ENCODE measurements at places on chromosomes 7 and 10.

- no peak for DNase-seq
Measured at GRCh38 chr10:69787681-69788080, 14.0 kb upstream of the COL13A1 start.

- DNase-seq, result peak; percentile 3
Measured at GRCh38 chr7:44148166-44148565, 7.0 kb upstream of the MYL7 start.

GRCh38 chr7:148761499-148762278, 63.0 kb downstream of the CUL1 start:
- DNase-seq, result no peak

- no peak for DNase-seq
Measured at GRCh38 chr7:116938678-116939077, 14.6 kb upstream of the ST7 start.

DNA sequence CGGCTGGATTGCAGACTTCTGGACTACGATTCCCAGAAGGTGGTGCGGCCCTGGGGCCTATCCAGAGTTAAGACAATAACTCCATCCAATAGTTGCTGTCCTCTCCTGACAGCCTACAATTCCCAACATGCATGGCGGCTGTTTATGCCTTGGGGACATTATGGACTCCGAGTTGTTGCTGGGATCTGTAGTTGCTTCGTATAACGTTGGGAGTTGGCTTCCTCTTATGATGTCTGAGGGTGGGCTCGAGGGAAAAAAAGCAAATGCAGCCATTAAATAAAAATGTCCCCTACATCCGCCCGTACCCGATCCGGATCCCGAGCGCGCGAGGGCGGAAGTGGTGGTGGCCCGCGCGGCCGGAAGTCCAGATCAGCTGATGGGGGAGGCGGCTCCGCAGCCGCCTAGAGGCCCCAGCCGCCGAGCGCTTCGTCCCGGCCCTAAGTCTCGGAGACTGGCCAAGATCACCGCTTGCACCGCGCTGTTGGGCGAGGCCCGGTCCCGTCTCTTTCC, at the start of gene ZSWIM8:
Gene ZSWIM8, plus strand, starts transcription at position 396 of the 510 bp plus-strand sequence. CDS start 273 bp downstream, outside the sequence.
- peak; percentile 64 for DNase-seq

DNA sequence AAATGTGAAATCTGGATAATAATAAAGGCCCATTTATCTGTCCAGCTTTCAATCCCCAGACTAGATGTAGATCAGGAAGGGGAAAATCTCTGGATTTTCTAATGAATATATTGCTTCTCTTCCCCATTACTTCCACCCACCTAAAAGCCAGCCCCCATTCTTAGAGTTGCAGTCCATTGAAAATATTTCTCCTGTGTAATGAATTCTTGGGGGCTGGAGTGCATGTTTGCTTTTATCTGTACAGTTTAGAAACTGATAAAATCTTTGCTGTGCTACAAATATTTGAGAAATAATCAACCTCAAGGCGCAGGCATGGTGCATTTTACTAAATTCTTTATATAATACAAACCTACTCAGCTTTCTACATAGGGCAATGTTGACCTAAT, 180.8 kb downstream of the ARID5B start:
- DNase-seq, result no peak

- DNase-seq, result no peak
Measured at GRCh38 chr10:104247513-104248146, 7.1 kb upstream of the GSTO1 start.

- DNase-seq, result no peak
Measured at GRCh38 chr7:27771111-27771510, 31.1 kb downstream of the TAX1BP1 start.

GRCh38 chr7:29795696-29796580, 10.4 kb upstream of the WIPF3 start:
- DNase-seq, result no peak

GRCh38 chr10:63573068-63573697, 52.0 kb downstream of the REEP3 start:
- no peak for DNase-seq

GRCh38 chr7:158631574-158632195, 44.1 kb upstream of the PTPRN2 start:
- DNase-seq, result no peak

- DNase-seq, result no peak
Measured at GRCh38 chr10:103885617-103886016, 30.2 kb upstream of the SH3PXD2A start.

- DNase-seq, result no peak
Measured at GRCh38 chr7:75623390-75624133, 115.2 kb downstream of the HIP1 start.

- DNase-seq, result no peak
Measured at GRCh38 chr10:86732771-86733170, 23.6 kb upstream of the BMPR1A start.

DNA sequence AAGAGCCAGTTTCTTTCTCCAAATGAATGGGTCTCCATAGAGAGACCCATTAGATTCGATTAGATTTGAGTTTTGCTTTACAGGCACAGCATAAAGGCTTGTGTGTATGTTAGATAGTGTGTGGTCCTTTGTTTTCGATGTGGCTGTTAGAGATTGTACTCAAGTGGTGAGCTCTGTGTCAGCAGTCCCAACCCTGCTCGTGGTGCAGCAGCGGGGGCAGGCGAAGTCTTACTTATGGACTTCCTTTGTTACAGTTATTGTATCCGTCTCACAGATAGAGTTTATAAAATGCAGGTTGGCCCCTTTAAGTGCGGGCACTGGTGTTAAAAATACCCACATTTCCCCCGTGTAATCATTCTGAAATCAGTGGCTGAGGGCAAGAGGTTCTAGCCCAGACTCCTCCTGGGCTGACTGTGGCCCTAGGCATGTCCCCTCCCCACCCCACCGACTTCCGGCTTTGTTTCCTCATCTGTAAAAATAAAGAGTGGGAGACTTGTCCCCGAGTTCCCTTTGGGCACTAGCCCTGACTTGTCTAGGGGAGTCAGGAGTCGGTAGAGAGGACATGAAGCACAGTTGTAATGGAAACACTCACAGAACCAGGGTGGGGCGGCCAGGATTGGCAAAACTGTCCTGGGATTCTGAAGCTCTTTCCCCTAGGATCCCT, 28.6 kb downstream of the MTURN start:
- no peak for DNase-seq

- DNase-seq, result no peak
Measured at GRCh38 chr10:22649994-22650393, 64.4 kb downstream of the PIP4K2A start.

- no peak for DNase-seq
Measured at GRCh38 chr10:784403-785088, 95.1 kb upstream of the DIP2C start.

DNA sequence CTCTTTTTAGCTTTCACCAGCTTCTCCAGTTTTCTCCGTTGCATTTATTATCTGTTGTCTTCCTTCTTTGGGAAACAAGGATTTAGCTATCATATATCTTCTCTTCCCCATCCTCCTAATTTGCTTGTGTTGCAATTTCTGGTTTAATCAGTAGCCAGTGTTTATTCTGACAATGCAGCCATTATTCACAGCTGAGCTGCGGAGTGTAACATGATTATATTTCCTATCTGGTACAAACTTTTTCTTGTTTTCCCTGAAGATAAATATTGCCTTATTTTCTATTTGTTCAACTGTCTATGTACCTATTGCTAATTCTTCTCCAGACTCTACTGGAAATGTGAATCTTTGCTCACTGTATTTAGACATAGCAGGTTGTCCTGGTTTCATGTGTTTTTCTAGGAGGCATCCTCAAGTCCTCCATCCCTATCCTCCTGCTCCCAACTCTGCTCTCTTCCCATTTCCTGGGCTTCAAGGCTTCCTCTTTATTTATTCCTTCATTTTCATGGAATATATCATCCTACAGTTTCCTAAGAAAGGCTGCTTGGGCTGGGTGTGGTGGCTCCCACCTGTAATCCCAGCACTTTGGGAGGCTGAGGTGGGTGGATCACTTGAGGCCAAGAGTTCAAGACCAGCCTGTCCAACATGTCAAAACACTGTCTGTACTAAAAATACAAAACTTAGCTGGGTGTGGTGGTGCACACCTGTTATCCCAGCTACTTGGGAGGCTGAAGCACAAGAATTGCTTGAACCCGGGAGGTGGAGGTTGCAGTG, 72.4 kb upstream of the KDM7A start:
- no peak for DNase-seq

DNA sequence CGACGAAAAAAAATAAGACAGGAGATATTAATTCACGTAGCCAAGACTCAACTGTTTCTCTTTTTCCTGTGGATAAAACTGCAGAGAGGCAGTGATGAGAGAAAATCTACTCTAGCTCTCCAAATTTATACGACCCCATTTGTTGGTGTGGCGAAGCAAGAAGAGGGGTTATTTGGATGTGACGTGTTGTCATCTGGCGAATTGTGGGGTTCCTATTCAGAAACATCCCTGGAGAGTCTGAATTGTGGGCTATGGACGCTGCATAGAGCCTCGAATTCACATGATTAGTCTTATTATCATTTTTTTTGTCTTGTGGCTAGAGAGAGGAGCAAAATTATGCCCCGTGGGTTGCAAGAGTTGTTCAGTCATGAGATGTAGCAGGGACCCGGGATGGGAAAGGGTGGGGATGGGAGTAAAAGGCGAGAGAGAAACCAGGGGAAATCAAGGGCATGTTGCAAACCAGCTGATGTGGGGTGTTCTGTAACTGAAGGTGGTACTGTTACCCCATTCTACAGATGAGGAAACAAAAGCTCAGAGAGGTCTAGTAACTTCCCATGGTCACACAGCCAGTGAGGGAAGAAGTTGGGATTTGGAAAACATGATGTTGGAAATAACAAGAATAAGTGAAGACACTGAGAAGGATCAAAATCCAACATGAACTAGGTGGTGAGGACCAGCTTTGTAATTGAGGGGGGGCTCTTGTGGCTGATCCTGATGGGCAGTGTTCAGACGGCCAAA, 69.2 kb upstream of the SFMBT2 start:
- DNase-seq, result no peak

- no peak for DNase-seq
Measured at GRCh38 chr10:3122486-3123205, 49.9 kb downstream of the PITRM1 start.

DNA sequence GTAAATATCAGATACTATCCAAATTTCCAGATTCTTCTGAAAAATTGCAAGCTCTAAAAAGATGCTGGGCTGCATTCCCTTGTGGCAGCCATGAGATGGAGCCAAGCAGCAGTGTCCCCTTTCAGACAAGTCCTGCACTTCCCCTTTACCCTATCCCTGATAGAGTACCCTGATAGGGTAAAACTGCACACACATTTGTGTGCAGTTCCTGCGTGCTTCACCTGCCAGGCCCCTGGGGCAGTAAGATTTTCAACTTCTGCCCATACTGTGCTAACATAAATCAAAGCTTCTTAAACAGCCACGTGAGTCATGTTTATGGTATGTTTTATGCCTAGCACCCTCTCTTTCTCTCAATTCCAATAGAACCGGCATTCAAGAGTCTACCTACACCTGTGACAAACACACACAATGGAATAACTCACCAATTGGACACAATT, 52.2 kb downstream of the IFIT5 start:
- DNase-seq, result no peak

GRCh38 chr10:36042135-36042534, 400.0 kb upstream of the FZD8 start:
- DNase-seq, result no peak

DNA sequence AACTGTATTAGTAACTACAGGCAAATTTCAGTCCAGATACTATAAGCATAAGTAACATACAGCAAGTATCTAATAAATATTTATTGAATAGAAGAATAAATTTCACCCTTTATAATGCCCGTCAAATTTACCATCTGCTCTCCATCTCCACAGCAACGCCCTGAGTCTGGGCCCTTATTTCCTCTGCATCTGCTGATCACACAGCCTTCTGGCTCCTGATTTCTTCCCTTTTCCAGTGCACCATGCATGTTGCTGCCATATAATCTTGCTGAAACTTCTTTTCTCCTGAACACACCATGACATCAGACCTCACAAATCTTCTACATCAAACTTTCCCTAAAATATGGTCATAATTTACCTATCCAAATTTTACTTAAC, 15.4 kb downstream of the HYCC1 start:
- DNase-seq, result no peak

- DNase-seq, result no peak
Measured at GRCh38 chr10:60377042-60377352, 12.7 kb downstream of the ANK3 start.

DNA sequence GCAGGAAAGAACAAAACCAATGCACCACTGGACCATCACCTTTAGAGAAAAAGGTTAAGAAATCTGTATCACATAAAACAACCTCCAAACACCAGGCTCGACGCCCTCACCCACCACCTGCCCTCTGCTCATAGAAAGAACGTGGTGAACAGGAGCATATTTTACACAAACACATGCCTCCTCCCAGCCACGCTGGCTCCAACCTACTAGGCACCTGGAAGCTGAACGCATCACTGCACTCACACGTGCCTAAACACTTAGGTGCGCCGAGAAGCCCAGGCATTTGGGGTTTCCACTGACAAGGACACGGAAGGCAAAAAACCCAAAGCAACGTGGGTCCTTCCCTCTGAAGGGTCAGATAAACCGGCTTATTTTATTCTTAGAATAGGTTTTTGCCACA, 56.0 kb downstream of the PTPRN2 start:
- DNase-seq, result no peak

- DNase-seq, result no peak
Measured at GRCh38 chr10:101566333-101567164, 21.5 kb downstream of the POLL start.

GRCh38 chr7:22288202-22288601, 68.8 kb downstream of the RAPGEF5 start:
- no peak for DNase-seq

DNA sequence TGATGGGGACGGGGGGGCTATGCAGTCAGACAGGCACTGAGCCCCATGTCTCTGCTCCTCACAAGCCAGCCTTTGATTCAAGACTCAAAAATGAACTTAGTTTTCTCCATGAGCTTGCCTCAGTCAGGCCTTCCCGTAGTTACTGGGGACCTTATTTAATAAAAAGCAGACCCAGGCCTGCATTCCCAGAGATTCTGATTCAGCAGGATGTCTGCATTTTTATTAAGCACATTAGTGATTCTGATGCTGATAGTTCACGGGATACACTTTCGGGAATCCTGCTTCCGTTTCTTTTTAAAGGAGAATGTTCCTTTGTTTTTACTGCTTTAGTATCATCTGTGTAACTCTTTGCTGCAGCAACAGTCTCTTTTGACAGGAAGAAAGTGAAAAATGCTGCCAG, 28.3 kb upstream of the PLPP4 start:
- DNase-seq, result no peak

- DNase-seq, result no peak
Measured at GRCh38 chr10:118816471-118817168, 61.9 kb upstream of the CACUL1 start.

- no peak for DNase-seq
Measured at GRCh38 chr10:86180861-86181260, 185.7 kb downstream of the GRID1 start.

DNA sequence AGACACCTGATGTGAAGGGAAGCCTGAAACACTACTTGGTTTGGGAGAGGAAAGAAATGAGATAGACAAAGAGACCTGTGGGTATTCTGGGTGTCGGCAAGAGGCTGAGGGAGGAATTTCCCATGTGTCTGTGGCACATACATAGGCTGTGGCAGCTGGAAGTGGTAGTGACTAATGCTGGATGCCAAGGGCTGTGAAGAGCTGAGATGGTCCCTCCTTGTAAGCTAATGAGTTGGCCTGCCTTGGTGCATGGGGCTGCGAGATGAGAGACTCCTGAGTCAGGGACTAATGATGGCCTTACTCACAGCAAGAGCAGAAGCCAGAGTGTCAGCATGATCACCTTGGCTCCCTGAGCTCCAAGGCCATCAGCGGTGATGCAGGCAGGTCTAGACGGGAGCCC, 119.0 kb upstream of the EEPD1 start:
- no peak for DNase-seq
